Stimulated activated CD4-positive, alpha-beta T cell treated with anti-CD3 and anti-CD28 coated beads, Interleukin-4, amount 100 ng/mL, for 1 hour (primary cell): ENCODE measurements at places on chromosomes 5 and 9.

- DNase-seq = no peak
Observed at GRCh38 chr5:75363726-75364495, 26.9 kb downstream of the HMGCR start.

GRCh38 chr9:9893837-9894236, 719.0 kb downstream of the PTPRD start:
- DNase-seq = no peak

DNA sequence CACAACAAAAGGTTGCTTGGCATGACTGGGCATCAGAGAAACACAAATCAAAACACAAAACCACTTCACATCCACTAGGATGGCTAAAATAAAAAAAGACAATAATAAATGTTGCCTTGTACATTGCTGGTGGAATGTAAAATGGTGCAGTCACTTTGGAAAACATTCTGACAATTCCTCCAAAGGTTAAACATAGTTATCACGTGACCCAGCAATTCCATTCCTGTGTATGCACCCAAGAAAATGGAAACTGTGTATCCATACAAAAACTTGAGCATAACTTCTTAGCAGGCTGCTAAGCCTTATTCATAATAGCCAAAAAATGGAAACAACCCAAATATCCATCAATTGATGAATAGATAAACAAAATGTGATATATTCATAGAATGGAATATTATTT, 10.2 kb upstream of the SLC46A2 start:
- DNase-seq = no peak

DNA sequence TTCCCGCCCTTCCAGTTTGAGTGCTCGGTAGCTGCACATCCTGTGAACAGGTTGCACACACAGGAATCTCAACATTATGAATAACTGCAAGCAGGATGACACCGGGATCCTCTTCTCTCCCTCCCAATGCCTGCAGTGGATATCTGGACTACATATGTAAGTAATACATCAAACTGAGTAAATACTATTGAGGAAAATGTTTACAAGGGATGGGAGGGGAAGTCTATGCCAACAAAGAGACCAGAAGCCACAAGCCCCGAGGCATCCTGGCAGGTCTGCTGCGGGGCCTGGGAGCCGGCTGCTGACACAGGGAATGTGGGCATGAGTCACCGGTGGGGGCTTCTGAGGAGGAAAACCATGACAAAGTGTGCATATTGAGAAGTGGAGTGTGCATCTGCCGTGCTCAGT, 8.6 kb upstream of the ANKRD33B start:
- no peak for DNase-seq

DNA sequence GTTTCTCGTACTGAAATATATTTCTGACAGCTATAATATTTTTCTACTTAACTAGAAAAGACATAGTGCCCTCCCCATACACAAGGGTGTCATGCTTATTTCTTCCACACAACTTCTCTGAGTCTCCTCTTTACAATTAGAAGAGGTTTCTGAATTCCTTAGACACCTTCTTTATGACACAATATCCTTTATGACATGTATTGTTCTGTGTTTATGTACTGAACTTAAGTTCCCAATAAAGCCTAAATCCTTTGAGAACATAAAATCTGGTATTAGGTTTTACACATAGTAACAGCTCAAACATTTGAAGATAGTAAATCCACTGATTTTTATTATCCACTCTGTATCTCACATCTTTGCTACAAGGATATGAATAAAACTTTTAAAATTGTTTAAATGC, 32.5 kb downstream of the GRAMD2B start:
- DNase-seq = no peak

GRCh38 chr5:76799588-76799987, 19.2 kb upstream of the F2RL1 start:
- no peak for DNase-seq

GRCh38 chr5:43309637-43310036, 3.6 kb downstream of the HMGCS1 start:
- DNase-seq = no peak

DNA sequence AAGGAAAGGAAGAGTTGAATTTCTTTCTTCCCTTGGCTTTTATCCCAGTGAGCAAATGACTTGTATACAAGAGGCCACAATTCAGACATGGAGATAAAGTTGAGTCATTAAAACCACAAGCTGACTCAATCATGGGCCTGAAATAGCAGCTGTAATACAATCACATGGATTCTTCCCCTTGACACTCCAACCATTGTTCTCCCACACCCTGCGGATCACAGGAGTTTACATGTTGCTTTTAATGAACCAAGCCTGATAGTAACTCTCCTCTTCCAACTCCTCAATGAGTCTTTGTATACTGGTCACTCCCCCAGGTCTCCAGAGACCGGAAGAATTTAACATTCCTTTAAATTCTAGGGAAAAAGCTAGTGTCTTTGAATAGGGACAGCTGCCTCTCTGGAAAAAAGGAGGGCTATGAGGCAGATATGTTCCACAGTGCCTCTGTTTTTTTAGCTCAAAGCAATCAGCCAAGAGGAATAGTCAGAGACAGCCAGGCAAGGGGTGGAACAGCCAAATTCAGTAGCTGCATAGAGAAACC, 32.4 kb downstream of the PCDHGC5 start:
- no peak for DNase-seq

GRCh38 chr9:34638138-34638445, 505 bp upstream of the SIGMAR1 start:
- no peak for DNase-seq

DNA sequence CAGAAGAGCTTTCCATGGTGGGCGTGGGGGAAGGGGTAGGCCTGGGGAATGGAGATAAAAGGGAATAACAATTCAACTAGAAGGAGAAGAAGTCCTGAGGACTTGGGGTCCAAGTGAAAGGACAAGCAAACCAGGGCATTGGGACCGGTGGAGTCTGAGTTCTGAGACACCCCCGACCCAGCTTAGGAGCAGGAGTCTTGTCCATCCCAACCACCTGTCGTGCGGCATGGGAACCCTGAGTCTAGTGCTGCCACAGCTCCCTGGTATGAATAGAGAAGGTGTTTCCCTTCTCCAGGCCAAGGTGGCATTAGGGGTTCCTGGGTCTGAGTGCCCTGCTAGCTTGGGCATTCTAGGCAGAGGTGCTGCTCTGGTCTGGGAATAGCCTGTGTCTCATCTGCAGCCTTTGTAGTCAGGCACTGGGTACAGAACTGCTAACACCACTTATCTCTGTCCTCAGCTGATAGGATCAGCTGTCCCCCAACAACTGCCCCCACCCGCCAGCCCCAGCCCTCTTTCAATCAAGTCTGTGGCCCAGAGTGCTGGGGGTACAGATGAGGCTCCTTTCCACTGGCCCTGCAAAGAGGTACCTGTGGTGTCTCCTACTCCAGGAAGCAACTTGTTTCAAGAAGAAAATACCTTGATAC, 9.9 kb downstream of the HNRNPAB start:
- no peak for DNase-seq

DNA sequence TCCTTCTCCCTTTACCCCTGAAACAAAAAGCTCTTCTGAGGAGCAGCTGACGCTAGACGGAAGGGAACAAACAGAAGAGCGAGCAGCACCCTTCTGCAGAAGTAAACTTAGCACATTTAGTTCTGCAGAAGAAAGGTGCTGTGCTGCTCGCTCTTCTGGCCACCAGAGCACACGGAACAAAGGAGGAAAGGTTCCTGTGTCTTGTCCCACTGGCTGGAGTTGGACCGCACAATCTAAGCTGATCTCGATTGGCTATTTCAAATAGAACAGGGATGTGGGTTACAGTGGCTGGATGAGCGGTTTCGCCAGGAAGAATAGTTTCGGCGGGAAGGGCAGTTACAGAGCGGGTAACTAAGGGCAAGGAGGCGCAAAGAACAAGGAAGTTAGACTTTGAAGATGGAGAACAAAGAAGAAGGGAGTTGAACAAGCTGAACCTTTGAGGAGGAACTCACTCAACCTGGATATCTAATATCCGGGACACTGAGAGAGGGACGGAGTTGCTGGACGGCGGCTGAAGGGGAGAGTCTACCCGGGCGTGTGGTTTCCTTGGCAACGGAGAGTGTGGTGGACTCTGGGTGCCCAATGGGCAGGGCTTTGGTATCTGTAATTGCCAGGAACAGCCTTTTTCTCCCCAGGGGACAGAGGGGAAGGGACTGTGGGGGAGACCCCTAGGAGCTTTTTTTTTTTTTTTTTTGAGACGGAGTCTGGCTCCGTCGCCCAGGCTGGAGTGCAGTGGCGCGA, 7.1 kb downstream of the GTF3C5 start:
- DNase-seq = no peak

GRCh38 chr5:102782217-102782872, 27.2 kb downstream of the PAM start:
- no peak for DNase-seq

DNA sequence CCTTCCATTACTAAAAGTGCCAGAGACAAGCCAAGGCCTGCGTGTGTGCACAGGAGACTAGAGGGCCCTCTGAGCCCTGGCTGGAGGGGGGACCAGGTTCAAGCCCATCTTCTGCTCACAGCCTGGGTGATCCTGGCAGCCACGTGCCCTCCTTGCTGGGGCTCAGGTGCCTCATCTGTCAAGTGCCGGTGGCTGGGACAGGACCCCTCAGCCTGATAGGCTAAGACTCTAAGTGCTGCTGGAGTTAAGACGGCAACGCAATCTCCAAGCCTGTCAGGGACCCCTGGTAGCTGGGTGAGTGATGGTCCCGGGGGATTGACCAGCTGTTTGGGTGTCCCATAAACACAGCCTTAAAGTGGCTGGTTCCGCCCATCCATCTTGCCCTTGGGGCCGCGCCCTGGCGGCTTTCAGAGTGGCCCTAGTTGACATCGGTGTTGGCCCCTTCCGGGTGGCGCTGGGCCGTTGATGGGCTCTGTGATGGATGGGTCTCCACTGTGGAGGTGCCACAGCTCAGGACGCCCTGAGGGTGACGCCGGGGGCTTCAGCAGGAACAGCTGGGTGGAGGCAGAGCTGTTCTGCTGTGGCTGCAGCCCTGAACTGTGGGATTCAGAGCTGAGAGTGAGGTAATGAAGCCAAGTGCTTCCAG, 136.2 kb downstream of the BARX1 start:
- no peak for DNase-seq

DNA sequence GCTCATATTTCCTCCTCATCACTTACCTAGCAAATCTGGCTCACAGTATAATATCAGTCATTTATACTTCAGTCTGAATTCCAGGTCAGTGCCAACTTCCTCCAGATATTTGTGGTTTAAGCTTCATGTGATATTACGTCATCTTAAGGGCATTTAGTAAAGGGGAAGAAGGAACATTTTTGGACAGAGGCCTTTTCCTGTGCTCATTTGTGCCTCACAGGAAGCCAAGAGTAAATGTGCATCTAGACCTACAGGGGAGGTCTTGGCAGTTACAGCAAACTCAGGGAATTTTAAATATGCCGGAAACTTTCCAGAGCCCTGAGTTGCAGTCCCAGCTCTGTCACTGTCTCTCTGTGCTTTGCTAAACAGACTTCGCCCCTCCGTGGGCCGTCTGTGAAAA, 12.3 kb upstream of the KCNIP1 start:
- no peak for DNase-seq

DNA sequence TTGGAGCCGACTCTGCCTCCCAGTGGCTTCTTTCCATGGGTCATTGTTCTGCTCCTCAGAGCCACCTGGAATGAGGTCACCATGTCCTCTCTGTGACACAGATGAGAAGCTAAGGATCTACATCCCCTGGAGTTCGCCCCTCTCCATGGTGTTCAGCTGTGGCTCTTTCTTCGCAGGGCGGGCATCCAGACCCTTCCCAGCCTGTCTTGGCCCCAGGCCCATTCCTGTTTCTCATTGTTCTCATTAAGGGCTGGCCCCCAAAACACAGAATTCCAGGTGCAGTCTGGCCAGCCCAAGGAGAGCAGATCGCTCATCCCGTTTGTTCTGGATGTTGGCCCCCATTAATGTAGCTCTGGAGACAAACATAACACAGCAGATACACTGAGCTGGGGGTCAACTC, 66.4 kb upstream of the COL15A1 start:
- DNase-seq = no peak

GRCh38 chr9:3434594-3434993, 91.2 kb downstream of the RFX3 start:
- no peak for DNase-seq

- DNase-seq = no peak
Observed at GRCh38 chr9:107883496-107884124, 394.0 kb upstream of the KLF4 start.

DNA sequence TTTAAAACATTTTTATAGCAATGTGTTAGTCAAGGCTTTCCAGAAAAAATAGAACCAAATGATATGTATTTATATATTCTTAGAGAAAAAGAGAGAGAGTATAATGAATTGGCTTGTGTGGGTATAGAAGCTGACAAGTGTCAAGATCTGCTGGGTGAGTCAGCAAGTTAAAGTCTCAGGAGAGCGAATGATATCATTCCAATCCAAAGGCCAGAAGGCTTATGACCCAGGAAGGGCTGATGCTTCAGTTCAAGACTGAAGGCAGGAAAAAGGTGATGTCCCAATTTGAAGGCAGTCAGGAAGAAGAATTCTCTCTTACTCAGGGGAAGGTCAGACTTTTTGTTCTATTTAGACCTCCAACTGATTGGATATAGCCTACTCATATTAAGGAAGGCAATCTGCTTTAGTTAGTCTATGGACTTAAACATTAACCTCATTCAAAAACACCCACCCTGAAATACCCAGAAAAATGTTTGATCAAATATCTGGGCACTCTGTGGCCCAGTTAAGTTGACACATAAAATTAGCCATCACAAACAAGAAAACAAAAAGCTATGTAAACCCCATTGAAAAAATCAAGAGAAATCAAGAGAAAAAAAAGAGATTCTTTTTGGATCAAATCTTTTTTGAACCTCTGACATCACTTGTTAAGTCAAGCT, 189.6 kb downstream of the PIK3R1 start:
- no peak for DNase-seq

- DNase-seq = no peak
Observed at GRCh38 chr9:94717761-94718160, 8.7 kb upstream of the AOPEP start.

GRCh38 chr9:137167747-137168572, 1.9 kb downstream of the LRRC26 start:
- no peak for DNase-seq

GRCh38 chr5:167871091-167871490, 420.4 kb upstream of the WWC1 start:
- DNase-seq = no peak

GRCh38 chr9:91945277-91946085, 4.5 kb downstream of the ROR2 start:
- no peak for DNase-seq

GRCh38 chr9:6575324-6576034, 70.0 kb downstream of the GLDC start:
- DNase-seq = no peak

DNA sequence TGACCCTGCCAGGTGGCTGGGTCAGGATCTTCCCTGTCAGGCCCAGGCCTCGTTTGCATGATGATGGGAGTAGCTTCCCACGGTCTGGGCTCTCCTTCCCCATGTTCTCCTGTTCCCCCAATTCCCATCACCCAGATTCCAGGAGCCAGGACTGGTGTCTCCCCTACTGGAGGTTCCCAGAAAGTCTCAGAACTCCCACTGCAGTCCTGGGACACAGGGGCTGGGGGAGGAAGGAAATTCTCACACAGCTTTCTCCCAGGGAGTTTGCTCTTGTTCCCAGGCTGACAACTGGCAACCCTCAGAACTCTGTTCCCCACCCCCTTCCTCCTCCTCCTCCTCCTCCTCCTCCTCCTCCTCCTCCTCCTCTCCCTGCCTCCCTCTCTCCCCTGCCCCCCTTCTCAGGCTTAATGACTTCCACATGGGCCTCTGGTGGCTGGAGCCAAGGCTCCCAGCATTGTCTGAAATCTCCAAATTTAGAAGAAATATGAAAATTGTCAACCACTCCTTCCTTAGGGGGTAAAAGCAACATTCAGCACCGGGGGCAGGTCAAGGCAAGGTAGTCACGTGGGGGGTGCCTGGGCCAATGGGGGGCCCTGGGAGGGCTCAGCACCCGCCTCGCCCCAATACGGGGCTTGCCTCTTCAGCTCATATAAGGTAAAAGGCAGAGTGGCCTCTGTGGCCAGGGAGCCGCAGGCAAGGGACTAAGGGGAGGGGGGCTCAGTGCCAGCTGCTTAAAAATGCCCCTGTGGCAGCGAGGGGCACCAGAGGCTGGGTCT, 27.3 kb upstream of the IL17B start:
- no peak for DNase-seq
